ENCODE measurements at places on chromosomes 7 and 10.

- DNase-seq, result no peak
Measured at GRCh38 chr7:96059075-96059474, 262.8 kb downstream of the SLC25A13 start.

GRCh38 chr7:88546808-88547207 is 212.7 kb upstream of the ZNF804B start:
- no peak for DNase-seq

DNA sequence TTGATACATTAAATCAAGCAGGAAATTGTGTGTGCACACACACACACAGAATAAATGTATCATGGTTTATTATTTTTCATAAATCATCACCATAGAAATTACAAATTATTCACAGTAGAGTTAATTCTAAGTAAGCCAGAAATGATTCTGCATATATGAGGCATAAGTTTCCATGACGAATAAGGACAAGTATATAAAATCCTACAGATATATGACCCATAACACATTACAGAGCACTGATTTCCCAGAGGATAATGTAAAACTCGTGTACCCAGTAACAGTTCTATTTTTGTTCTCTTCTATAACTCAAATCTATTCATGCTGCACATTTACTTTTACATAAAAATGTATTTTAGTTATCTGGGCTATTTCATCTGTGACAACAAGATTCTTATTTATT is 169.7 kb downstream of the LRRTM3 start:
- DNase-seq, result no peak

GRCh38 chr7:13990319-13990983 is 985 bp upstream of the ETV1 start:
- DNase-seq, result no peak

DNA sequence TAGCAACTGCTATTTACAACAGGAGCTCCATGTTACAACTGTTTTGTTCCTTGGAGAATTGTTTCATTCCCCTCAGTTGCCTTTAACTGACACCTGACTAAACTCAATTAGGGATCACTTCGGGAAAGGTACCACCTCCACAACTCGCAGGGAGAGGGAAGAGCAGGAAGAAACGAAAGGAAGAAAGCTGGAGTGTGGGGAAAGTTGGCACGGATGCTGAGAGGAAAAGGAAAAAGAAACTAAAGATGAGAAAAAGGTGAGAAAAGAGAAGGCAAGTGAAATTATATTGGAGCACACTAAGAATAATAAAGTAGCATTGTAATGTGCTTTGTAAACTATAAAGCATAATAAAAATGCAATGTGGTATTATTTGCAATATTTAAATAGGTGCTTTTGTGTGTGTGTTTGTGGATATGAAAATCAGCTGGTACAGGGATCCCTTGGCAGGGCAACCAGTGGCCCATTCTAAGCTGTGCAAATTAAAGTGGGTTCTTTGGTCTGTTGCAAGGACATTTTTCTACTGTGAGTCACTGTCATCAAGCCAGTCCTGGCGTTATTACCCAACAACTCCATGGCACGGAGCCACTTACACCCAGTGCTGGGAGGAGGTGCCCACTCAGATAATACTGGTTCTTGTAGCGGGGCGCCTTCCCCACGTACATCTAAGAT is 45.9 kb downstream of the HIPK2 start:
- DNase-seq, result no peak

DNA sequence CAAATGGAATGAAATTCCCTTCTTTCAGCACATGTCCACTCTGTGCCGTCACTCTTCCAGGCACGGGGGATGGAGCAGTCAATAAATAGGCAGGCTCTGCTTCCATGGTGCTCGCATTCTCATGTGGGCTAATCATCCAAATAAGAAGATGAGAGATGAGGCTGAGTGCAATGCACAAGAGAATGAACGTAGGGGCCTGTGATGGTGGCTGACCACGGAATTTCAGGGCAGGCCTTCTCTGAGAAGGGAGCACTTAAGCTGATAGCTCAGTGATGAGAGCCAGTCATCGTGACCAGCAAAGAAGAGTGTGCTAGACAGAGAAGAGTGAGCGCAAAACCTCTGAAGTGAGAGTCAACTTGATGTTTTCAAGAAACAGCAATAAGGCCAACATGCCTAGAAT is 47.9 kb downstream of the TAF3 start:
- no peak for DNase-seq

DNA sequence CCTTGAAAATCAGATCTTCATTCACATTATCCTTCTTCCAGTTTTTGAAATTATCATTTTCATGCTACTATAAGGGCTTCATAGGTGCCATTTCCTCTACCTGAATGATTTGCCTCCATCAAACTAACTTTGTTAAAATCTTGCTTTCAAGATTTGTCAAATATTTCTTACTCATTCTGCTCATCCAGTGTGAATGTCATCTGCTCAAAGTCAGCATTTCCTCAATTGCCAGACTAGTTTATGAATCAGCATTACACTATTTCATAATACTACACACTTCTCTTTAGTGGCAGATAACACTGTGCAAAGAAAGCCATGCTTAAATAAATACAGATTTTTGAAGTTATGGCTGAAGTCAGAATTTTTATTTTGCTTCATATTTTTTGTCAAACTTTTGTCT is 21.3 kb upstream of the LIPF start:
- DNase-seq, result no peak

DNA sequence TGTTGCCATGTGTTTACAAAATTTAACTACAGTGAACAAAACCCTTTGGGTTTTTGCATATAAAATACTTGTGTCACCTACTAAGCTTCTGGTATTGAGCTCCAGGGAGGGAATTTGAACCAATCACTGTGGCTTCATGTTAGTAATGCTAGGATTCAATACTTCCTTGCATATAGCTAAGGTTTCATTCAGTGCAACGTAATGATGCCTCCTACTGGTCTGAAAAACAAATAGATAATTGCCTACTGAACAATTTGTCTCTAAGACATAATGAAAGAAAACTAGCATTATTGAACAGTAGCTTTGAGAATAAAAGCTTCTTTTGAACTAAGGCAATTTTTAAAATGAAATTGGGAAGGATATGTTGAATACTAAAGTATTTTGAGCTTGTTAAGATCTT is 244.4 kb downstream of the ZWINT start:
- no peak for DNase-seq

GRCh38 chr10:107803546-107803945 is 639.0 kb upstream of the SORCS1 start:
- DNase-seq, result no peak

- DNase-seq, result no peak
Measured at GRCh38 chr10:93138113-93138870, 64.6 kb downstream of the CYP26A1 start.

- DNase-seq, result no peak
Measured at GRCh38 chr7:117019786-117020590, 66.7 kb downstream of the ST7 start.

DNA sequence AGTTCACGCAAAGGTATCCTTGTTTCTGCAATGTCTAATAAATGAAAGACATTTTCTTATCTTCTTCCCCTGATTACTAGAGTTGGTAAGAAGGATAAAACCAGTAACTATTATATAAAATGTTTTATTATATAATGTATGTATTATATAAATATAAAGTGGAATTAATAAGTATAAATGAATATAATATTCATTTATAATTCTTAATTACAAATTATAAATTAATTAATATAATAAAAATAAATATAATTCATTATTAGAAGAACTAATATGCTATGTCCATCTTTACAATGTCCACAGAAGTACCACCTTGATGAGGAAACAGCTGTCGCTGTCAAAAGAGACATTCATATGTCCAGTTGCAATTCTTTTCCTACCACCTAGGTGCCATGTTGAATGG is 177.7 kb downstream of the GLI3 start:
- DNase-seq, result no peak

DNA sequence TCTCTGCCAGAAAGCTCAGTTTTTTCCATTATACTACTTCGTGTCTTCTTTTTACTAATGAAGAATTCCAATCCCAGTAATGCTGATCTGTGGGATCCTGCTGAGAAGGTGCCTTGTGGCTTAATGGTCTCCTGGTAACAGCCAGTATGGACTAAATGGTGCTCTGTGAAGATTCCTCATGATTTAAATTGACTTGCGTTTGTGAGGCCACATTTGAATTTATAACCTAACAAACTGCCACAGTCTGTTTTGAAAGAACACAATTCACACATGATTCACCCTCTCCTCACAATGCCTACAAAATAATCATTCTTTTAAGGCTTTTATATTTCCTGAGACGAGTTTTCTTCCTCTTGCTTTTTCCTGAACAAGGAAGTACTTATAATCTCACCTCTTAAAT is 140.0 kb downstream of the MBL2 start:
- DNase-seq, result no peak

DNA sequence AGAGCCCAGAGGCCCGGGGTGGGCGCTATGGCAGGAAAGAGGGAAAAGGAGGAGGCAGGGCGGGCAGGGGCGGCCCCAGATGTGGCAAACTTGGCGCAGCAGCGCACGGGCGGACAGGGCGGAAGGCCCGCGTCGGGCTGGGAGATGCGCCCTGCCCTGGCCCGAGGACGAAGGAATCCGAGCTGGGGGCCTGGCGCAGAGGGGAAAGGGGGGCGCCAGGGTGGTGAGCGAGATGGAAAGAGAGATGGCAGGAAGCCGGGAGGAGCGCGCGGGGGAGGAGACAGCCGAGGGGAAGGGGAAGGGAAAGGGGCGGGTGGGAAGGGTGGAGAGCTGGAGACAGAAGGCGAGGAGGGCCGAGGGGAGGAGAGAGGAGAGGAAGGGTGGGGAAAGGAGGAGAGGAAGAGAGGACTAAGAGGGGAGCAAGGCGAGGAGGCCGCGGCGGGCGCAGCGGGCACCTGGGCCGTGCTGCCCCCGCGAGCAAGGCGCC is at the start of gene MARVELD1:
Gene MARVELD1 (plus strand): TSS at position 392 of the 487 bp plus-strand sequence. CDS start 147 bp downstream, outside the sequence.
- DNase-seq, result peak; percentile 83

DNA sequence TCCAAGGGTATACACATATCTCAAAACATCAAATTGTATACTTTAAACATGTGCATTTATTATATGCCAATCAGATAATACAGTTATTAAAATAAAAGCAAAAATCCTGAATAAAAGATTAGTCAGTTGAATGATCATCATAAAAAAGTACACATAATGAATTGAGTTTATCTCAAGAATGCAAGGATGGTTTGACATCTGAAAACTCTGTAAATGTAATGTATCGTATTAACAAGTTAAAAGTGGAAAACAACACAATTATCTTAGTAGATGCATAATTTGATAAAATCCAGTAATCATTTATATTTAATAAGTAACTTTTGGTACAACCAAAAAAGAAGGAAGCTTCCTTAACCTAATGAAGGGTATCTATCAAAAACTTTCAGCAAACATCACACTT is 86.6 kb downstream of the COL28A1 start:
- no peak for DNase-seq

- DNase-seq, result no peak
Measured at GRCh38 chr10:114697061-114697598, 39.1 kb upstream of the ABLIM1 start.

- no peak for DNase-seq
Measured at GRCh38 chr7:28199021-28199510, 18.5 kb upstream of the JAZF1 start.

- no peak for DNase-seq
Measured at GRCh38 chr10:24456322-24456721, 247.4 kb downstream of the KIAA1217 start.

- DNase-seq, result no peak
Measured at GRCh38 chr10:116169782-116170445, 103.1 kb downstream of the GFRA1 start.

- no peak for DNase-seq
Measured at GRCh38 chr10:46296641-46297141, 9.9 kb downstream of the ANTXRL start.

GRCh38 chr10:30445711-30446110 is 11.7 kb downstream of the MAP3K8 start:
- DNase-seq, result no peak

DNA sequence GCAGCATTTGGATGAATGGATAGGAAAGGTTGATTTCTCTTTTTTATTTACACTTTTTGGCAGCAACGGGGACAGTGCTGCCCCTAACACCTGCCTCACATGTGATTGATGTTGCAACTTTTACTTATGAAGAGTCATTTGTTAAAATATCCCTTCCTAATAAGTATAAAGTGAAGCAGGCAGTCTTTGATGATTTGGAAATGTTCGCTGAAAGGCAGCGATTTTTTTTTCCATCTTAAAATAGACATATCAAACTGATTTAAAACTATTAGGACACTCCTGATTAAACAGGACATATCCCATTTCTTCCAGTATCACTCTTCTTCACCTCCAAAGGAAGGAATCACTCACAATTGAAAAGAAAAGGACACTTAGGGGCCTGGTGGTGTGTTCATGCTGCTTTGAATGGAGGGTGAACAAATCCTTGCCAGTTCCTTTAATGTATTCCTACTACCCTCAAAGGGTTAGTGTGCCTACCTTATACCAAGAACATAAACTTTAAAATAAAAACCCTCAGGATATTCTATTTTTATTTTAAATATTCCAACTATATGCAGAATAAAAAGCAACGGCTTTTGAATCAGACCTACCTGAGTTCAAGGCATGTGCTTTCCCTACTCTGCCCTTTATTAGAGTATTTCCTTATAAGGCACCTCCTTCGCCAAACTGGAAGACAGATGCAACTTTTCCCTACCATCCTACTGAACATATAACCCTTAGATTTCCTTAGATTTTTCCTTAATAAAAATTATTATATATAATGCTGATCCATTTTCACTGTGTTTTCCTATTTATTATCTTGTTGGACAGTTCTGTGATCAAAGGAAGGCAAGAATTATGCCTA is 1.1 kb downstream of the ADK start:
- DNase-seq, result no peak

DNA sequence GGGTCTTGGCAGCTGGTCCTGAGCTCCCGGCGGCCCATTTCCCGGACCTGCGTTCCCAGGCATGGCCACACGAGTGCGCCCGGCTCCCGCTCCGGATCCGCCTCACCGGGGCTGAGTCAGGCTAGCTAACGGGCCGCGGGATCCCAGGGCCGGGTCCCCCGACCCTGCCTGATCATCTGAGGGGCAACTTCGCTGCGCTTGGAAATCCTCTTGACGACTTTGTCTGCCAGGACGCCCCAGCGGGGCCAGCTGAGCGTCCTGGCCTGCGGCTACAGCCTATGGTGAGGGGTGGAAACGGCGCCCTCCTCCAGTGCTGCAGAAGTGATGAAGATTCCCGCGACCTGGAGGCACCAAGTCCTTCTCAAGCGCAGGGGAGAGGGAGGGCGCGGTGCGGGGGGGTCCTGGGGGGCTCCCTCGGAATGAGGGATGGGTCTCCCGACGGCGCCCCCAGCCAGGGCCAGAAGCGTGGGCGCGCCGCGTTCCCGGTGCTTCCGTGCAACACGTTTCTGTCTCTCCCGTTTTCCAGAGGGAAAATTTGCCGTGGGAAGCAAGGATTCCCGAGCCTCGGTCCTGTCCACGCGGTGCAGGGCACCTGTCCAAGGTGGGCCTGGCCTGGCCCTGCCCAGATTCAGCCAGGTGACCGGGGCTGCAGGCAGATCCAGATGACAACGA is 212.4 kb downstream of the CCSER2 start:
- peak; percentile 41 for DNase-seq

GRCh38 chr10:59290448-59290847 is 71.9 kb downstream of the FAM13C start:
- no peak for DNase-seq

Measured in D721Med (cell line).